NCI-H446 treated with DMSO at 0.1 percent for 48 hours (cell line): ENCODE measurements at places on chromosomes 7 and 10.

GRCh38 chr7:129493555-129493954 lies 8.8 kb upstream of the SMKR1 start:
- no peak for DNase-seq

GRCh38 chr7:149732111-149732561 lies 41.3 kb downstream of the ZNF467 start:
- no peak for DNase-seq

DNA sequence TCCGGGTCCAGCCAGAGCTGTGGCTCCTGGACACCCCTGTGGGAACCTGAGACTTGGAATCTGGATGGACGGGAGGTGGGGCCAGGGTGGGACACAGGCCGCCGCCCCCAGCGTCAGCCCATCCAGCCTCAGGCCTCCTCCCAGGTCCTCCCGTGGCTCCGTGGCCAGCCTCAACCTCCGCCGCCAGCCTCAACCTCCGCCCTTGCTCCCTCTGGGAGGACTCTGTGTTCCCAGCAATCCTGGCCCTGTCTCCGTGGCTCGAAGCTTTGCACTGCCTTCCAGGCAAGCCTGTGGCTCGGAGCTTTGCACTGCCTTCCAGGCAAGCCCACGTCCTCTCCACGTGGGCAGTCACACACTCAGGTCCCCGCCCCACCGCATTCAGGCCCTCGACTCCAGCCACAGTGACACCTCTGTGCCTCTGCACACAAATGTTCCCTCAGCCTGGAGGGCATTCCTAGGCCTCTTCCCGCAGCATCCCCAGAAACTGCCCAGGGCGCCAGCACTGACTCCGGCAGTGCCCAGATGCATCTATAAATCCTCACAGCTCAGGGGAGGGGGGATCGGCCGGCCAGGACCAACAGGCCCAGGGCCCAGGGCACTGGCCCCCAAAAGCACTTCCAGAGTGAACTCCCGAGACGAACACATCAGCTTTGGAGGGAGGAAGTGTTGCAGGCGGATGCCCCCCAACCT lies 44.7 kb upstream of the PDGFA start:
- DNase-seq, result no peak

DNA sequence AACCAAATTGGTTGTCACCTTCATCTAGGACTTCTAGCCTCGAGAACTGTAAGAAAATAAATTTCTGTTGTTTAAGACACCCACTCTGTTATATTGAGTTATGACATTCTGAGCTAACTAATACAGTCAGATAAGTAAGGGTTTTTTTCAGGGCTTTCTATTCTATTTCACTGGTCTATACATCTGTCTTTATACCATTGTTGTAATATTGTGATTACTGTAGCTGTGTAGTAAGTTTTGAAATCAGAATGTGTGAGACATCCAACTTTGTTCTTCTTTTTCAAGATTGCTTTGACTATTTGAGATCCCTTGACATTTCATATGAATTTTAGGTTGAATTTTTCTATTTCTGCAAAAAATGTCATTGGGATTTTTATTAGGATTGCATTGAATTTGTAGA lies 7.5 kb downstream of the IFIT1 start:
- DNase-seq, result no peak
